ENCODE measurements at places on chromosomes 13 and 19.

- no peak for DNase-seq
Observed at GRCh38 chr19:54307389-54308020, 5.5 kb downstream of the LILRA5 start.

DNA sequence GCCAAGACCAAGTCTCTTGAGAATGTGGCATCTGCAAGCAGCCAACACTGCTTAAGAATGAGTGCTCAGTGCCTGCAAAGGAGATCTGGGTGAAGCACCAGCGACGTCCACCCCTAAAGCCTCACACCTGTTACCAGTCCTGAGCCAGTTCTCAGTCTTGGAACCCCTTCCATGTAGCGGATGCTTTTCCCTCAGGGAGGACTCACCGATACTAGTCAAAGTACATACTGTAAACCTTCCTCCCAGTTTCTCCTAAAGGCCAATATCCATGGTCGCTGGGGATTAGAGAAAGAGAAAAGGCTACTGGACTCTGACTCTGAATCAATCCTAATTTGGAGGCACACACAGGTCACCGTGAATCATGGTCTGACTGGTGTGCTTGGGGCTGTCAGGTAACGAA lies 4.2 kb upstream of the PTPRH start:
- DNase-seq = no peak

DNA sequence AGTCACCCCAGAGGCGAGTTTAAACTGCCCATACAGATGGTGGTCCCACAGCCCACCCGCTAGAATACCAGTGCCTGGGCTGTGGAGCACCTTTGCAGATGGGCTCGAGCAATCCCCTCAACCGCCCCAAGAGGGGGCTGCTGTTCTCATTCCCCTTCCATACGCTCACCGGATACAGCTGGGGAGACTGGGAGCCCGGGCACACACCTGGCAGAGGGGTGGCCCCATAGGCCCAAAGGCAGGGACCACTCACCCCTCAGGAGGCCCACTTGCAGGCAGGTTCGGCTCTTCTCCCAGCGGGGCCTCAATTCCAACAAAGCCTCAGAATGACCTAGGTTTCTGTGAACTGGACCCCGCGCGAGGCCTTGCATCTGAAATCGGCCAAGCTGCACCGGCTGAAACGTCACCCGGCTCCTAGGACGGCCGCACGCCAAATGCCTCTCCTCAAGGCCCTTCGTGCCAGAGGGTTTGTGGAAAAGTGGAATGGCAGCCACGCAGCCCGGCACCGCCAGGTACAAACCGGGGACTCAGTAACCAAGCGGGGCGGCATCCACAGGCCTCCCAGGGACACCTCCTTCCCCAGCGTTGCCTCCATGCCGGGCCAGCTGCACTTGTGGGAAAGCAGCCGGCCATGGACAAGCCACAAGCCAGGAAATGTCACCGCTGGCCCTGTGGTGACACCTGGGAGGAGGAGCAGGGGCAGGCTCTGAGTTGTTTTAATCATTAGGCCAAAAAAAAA lies 18.7 kb downstream of the MLLT1 start:
- DNase-seq = no peak

GRCh38 chr19:29806098-29806866 lies 5.5 kb upstream of the CCNE1 start:
- peak; percentile 32 for DNase-seq

DNA sequence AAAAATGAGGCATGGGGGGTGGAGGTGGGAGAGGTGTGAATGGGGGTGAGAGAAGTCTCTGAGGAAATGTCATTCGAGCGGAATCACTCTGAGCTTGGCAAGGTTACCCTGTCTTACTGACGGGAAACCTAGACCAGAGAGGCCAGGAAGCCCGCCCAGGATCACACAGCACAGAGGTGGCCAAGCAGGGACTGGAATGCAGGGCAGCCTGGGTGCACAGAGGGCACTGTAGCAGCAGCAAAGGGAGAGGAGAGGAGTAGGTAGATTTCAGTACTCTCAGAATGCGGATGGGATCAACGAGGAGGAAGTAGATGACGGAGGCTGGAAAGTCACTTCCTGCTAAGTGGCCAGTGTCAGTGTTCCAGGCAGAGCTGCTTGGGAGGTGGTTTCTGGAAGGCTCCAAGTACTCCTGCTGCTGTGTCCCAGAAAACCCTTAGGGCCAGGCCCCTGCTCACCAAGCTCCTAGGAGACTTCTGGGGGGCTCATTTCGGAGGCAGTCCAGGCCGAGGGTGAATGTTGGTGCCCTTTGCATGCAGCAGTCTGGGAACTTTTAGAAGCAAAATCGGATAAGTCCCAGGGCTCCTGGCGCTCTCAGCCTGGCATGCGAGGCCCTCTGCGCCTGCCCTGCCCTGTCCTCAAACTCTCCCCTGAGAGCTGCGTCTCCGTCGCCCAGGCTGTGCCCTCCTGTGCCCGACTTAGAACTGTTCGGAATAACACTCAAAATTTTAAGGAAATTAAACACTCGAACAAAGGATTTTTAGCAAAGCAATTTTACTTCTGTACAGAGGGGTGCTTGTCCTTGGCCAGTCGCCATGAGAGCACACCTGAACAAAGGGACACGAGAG lies 33.5 kb downstream of the DNM2 start:
- DNase-seq = no peak

DNA sequence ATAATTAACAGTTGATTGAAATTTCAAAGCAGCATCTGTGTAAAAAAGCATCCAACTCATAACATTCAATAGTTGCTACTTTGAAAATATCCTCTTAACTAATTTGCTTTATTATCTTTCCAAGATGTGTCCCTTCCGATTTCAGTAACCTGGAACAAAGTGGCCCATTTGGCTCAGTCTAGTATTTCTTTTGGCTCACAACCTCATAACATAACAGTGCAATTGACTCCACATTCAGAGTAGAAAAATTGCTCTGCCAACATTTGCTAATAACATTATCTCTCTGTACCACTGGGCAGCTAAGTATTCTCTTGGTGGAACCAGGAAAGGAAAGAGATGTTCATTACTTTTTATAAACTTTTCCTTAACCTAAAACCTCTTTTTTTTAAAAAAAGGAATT lies 571.1 kb upstream of the ARGLU1 start:
- no peak for DNase-seq

- no peak for DNase-seq
Observed at GRCh38 chr13:87078947-87079795, 592.0 kb upstream of the SLITRK5 start.

GRCh38 chr13:46683676-46684260 lies 113.2 kb downstream of the ESD start:
- DNase-seq = no peak

GRCh38 chr13:60267498-60268202 lies 103.9 kb upstream of the DIAPH3 start:
- DNase-seq = no peak

- DNase-seq = no peak
Observed at GRCh38 chr19:17466487-17466850, 3.9 kb upstream of the SLC27A1 start.

DNA sequence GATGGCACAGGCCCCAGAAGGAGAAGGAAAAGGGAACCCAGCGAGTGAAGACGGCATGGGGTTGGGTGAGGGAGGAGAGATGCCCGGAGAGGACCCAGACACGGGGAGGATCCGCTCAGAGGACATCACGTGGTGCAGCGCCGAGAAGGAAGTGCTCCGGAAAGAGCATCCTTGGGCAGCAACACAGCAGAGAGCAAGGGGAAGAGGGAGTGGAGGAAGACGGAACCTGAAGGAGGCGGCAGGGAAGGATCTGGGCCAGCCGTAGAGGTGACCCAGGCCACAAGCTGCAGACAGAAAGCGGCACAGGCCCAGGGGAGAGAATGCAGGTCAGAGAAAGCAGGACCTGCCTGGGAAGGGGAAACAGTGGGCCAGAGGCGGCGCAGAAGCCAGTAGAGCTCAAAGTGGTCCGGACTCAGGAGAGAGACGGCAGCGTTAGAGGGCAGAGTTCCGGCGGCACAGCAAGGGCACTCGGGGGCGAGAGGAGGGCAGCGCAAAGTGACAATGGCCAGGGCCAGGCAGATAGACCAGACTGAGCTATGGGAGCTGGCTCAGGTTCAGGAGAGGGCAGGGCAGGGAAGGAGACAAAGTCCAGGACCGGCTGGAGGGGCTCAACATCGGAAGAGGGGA lies 1.1 kb downstream of the PPP1R12C start:
- DNase-seq = peak; percentile 56

- DNase-seq = no peak
Observed at GRCh38 chr19:6979399-6979798, 41.8 kb downstream of the MBD3L2B start.

- DNase-seq = no peak
Observed at GRCh38 chr19:29573486-29573885, 32.6 kb upstream of the POP4 start.

GRCh38 chr13:99962242-99962641 lies 9.3 kb downstream of the ZIC5 start:
- DNase-seq = no peak

GRCh38 chr13:26424181-26424580 lies 133.3 kb upstream of the WASF3 start:
- DNase-seq = no peak

GRCh38 chr13:55073000-55073399 lies 2044.4 kb downstream of the OLFM4 start:
- no peak for DNase-seq

DNA sequence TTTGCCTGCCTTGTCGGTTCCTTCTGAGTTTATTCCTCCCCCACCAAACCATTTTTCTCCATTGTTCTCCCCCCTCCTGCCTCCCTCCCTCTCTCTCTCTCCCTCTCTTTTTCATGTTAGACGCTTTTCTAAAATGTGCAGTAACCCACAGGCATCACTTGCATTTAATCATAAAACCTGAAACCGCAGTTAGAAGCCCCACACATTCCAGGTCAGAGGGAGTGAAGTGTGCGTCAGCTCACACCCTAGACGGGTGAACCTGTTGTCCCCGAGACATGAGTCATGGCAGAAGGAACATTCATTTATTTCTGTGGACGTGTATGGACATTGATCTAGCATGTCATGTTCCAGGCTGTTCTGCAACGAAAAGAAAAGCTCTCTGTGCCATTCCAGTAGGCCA lies 19.9 kb downstream of the ONECUT3 start:
- no peak for DNase-seq

- no peak for DNase-seq
Observed at GRCh38 chr13:32121316-32121715, 89.7 kb downstream of the FRY start.

- no peak for DNase-seq
Observed at GRCh38 chr13:68895696-68896095, 1211.9 kb upstream of the ATXN8OS start.

- DNase-seq = no peak
Observed at GRCh38 chr13:106029676-106030290, 505.7 kb downstream of the EFNB2 start.

All from brain microvascular endothelial cell (primary cell).